Progenitor cell of endocrine pancreas (in vitro differentiated cells): ENCODE measurements at places on chromosomes 2 and 18.

DNA sequence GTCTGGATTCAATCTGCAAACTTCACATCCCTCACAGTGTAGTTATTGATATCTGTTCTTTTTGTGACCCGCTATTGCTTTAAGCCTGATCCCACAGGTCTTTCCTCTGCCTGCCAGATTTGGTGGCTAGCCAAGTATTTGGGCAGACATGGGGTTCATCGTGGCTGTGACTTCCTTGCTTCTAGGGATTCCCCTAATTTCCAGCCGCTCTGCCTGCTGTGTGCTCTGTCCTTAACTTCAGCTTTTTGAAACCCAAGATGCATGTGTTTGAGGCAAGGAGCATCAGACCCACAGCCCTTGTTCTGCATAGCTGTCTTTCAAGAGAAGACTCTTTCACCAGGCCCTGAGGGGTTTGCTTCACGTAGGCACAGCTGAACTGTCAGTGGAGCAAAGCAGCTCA, 54.2 kb downstream of the NCAPH start:
- no peak for DNase-seq

DNA sequence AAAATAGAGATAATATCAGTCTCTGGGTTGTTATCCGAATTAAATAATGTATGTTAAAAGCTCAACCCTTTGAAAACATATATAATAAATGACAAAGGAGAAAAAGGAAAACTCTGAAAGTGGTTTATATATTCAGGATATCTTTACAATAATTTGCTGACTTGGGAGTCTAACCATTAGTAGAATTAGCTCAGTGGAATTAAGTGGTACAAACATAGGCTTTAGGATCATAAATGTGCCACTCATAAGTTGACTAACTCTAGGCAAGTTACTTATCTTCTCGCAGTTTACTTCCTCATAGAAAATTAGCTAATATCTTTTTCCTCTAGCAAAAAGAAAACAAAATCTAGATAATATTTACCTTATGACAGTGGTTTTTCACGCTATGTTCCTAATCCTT, 44.6 kb downstream of the HEATR5B start:
- DNase-seq: no peak

DNA sequence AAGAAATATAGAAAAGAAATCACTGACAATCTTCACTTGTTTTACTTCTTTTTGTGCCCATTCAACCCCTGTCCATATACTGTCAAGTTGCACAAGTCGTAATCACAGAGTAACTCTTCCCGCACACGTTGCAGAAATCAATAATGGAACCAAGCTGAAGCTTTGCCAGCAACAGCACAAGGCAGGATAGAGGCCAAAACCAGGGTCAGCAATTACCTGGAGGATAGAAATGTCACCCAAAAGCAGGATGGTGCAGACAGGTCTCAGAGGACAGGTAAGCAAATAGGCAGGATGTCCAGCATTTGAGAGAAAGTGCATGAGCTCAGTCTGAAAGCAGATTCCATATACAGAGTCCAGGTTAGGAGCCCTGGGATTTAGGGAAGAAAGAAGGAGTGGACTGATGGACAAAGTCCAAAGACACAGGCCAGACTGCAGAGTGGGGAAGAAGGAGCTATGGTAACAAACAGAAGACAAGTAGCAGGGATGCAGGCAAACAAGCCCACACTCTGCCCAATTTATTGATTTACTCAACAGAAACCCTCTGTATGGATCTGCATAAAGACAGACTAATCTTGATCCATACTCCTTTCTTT, 52.7 kb downstream of the PID1 start:
- DNase-seq: no peak

DNA sequence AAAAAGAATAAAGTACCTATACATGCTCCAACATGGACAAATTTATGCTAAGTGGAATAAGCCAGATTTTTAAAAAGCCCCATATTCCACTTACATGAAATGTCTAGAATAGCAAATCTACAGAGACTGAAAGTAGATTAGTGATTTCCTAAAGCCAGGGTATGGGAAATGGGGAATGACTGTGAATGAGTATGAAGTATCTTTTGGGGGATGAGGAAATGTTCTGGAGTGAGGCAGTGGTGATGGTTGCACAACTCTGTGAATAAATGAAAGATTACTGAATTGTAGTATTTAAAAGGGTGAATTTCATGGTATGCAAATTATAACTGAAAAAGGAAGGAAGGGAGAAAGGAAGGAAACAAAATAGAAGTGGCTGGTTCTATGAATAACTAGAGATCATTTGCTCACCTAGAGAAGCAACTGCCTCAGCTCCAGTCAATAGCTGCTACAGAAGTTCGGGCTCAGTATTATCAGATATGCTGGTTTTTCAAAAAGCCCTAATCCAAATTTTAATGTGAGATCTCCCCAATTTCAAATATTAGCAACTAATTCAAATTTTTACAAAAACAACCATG, 39.3 kb downstream of the MAP3K2 start:
- no peak for DNase-seq

DNA sequence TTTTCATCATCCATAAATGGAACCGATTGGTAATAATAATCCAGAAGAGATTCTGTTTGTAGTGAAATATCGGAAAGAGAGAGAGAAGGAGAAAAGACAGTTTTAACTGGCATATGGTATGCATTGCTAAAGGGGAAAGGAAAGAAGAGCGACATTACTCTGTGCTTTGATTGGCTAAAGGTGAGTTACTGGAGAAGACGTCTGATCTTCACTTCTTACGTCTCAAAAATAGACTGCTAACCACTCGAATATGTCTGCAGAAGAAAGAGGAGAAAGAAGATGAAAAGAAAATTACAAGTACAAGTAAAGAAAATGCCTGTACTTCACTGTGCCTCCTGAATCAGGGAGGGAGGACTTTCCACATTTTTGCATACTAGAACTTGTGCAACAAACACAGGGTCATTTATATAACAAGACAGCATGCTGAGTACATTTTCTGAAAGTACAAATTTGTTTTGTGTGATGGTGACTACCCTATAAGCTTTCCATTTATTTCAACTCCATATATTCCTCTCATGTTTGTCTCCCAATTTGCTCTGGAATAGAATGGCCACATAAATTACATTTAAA, 787.2 kb downstream of the RNF144A start:
- DNase-seq: no peak

- no peak for DNase-seq
Measured at GRCh38 chr2:166568409-166568808, 74.4 kb upstream of the SCN7A start.

- no peak for DNase-seq
Measured at GRCh38 chr2:127106457-127106990, 430 bp downstream of the BIN1 start.

DNA sequence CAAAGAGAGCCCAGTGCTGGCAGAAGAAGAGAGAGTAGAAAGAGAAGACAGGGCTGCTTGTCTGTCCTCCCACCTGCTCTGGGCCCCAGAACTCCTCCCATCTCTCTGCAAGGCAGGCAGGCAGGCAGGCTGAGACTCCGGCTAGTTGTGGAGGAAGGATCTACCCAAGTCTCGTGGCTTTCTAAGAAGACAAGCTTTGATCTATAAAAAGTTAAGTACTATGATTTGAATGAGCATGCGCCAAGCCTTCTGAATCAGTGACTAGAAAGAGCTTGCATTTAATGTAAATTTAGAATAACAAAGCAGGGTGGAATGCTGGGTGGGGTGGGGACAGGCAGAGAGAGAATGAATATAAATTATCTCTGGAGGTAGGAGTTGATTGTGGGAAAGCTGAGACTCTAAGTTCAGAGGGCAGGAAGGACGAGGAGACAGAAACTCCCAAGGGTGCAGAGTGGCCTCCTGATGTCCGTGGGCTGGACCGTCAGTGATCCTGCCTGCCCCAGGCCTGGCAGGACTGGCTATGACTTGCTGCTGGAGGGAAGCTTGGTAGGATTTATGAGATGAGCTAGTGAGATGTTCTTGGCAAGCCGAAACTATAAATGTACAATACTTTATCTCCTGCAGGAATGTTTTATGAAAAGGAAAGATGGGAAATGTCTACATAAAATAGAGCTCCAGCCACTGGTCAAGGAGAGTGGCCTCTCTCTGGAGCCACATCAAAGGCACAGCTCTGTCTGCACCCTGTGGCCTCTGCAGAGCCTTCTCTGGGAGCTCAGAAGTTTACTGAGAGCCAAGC, 447.5 kb downstream of the TNS1 start:
- no peak for DNase-seq
